ENCODE measurements at places on chromosomes 5 and 9.

DNA sequence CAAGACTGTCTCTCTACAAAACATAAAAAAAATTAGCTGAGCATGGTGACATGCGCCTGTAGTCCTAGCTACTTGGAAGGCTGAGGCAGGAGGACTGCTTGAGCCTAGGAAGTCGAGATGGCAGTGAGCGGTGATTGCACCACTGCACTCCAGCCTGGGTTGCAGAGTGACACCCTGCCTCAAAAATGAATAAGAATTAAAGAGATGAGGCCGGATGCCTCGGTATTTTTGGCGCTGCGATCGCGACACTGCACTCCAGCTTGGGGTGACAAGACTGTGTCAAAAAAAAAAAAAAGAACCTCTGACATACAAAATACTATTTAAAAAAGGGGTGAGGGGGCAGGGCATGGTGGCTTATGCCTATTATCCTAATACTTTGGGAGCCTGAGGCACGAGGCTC lies 7.3 kb downstream of the GPBP1 start:
- DNase-seq = no peak

DNA sequence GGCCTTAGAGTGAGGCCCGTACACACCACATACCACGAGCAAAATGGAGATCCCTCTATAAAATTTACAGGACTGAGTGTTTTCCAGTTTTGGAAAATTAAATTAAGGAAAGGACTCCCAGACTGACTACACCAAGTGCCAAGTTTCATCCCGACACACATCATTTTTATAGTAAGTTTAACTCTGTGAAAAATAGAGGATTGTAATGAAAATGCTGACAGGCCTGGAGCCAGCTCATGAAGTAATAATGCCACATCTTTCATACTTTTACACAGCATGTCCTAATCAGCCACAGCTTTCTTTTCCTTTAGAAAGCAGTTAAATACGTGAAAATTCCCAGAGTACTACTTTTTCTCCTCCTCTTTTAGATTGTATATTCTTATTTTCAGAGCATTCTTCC lies 169.2 kb downstream of the SAXO1 start:
- no peak for DNase-seq

DNA sequence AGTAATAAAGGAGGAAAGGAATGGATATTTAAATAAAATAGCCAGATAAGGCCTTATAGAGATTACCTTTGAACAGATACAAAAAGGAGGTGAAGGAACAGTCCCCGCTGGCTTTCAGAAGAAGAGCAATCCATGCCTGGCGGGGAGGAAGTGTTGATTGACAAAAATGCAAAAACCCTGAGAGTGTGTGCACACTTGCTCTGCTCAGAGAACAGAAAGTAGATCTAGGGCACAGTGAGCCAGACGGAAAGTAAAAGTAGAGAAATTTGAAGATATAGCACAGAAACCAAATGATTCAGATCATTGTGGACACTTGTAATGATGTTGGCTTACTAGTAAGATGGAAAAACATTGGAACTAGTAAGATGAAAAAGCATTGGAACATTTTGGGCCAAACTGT lies 720.6 kb downstream of the PTPRD start:
- DNase-seq = no peak

DNA sequence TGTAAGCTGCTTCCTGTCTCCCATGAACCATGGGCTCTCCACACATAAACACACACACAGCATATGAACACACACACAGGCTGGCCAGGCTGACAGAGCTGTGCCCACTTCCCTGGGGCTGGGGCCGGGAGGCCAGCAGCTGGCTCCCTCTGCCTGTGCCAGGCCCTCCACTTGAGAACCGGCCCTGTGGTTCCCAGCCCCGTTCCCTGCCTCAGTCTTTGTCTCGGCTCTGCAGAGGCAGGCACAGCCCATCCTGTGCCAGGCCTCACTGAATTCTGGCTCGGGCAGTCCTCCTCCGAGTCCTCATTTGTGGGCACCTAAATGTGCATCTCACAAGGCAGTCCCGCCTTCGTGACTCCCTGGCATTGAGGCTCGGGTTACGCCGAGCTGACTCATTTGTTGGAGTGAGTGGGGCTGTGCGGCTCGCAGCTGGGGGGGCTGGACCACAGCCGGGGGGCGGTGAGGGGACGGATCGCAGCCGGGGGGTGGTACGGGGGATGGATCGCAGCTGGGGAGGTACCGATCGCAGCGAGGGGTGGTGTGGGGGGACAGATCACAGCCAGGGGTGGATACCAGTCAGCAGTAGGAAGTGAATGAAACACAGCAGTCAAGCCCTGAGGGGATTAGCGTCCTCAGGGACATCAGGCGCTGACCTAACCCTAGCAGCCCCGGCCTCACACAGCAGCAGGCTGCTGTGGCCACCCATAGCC lies 72.3 kb downstream of the PSMB7 start:
- peak; percentile 78 for DNase-seq

DNA sequence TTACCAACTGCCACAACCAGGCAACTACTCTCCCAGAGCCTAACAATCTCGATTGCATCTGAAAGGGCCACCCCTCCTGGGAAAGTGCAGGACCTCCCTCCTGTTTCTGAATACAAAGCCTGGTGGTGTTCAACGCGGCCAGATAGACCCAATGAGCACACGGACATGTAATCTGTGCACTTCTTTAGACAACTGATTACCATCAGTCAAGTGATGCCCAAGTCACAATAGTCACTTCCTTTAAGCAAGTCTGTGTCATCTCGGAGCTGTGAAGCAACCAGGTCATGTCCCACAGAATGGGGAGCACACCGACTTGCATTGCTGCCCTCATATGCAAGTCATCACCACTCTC lies 739 bp downstream of the C9orf72 start:
- peak; percentile 43 for DNase-seq

DNA sequence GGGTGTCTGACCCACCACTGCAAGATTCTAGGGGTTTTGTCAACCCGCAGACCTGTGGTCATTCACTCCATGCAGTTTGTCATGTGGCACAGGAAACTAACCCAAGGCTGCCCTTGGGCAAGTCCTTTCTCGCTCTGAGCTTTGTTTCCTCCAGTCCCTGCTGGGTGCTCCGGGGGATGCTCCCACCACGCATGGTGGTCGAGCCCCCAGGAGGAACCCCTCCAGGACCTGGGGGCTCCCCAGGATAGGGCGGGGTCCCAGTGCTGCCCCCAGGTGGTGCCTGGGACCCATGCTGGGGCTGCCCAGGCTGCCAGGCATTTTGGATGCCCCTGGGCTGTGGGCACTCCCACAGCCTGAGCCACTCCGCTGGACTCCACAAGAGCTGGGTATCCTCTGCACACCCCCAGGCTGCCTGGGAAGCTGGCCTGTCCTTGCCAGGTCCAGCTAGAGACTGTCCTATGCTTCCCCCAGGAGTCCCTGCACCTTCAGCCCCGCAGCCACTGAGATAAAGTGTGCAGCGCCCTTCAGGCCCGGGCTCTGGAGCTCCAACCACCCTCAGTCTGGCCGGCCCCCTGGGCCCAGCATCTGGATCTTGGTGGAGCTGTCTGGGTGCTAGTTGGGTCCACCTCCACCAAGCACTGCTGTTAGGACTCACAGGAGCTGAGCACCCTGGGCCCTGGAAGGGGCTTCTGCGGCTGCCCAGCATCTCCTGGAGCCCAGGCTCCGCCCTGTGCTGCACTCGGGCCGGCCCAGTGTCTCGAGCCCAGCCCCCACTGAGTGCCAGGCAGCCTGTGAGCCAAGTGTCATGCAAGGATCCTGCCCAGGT lies 104.3 kb downstream of the PHF2 start:
- DNase-seq = no peak

- DNase-seq = no peak
Observed at GRCh38 chr5:98425640-98426039, 347.8 kb upstream of the RGMB start.
